ENCODE measurements at places on chromosomes 11 and 22. TPM values are rescaled to one million over a fixed set of nuclear protein-coding genes. Genes with fewer than 3 reads are reported as not detected.

Gene ADAMTS15
- total RNA-seq: 22.0 TPM

Gene APOBEC3C
- total RNA-seq: 26.0 TPM

Gene CDC42EP2
- 12.9 TPM for total RNA-seq

Gene TEX54
- not detected for total RNA-seq

Gene DNAJB7
- not detected for total RNA-seq

Gene PHF5A
- total RNA-seq: 38.2 TPM

Gene PKNOX2
- total RNA-seq: 0.95 TPM

Gene TMEM45B
- total RNA-seq: 28.2 TPM

Gene BTG4
- total RNA-seq: not detected

Gene MFRP
- total RNA-seq: not detected

Gene SERHL2
- 2.8 TPM for total RNA-seq

Gene SLC17A6
- total RNA-seq: 3.4 TPM

Gene FREY1
- 0.90 TPM for total RNA-seq

Gene MS4A6E
- not detected for total RNA-seq

Gene MEI1
- total RNA-seq: 1.2 TPM

Gene SLN
- not detected for total RNA-seq

Gene SPTBN2
- total RNA-seq: 56.0 TPM

Gene RAB39A
- total RNA-seq: 3.4 TPM

Gene POU2AF2
- 0.39 TPM for total RNA-seq

Gene SEPTIN5
- total RNA-seq: 45.7 TPM

Gene KLHL22
- 34.3 TPM for total RNA-seq

Gene P4HA3
- total RNA-seq: 0.17 TPM

Gene ALKBH8
- 7.8 TPM for total RNA-seq

Gene OR8D4
- not detected for total RNA-seq

Gene SPON1
- total RNA-seq: 14.8 TPM

Gene GAS2
- 15.6 TPM for total RNA-seq

Gene PARVA
- total RNA-seq: 32.3 TPM

Gene KRTAP5-1
- not detected for total RNA-seq

All from type B pancreatic cell (in vitro differentiated cells).